Sigmoid colon (tissue), 7 donors: ENCODE measurements at places on chromosomes 7 and 10. TPM values are rescaled to one million over a fixed set of nuclear protein-coding genes. Genes with fewer than 3 reads are reported as not detected.

- H3K4me1 ChIP-seq, result peaks cover 29% of the 10 kb centered on the region
- no peak overlapping the region for H3K4me3 ChIP-seq
- DNase-seq, result peak; percentile 47
Measured at GRCh38 chr10:97538839-97539238, 33.7 kb upstream of the ANKRD2 start.

DNA sequence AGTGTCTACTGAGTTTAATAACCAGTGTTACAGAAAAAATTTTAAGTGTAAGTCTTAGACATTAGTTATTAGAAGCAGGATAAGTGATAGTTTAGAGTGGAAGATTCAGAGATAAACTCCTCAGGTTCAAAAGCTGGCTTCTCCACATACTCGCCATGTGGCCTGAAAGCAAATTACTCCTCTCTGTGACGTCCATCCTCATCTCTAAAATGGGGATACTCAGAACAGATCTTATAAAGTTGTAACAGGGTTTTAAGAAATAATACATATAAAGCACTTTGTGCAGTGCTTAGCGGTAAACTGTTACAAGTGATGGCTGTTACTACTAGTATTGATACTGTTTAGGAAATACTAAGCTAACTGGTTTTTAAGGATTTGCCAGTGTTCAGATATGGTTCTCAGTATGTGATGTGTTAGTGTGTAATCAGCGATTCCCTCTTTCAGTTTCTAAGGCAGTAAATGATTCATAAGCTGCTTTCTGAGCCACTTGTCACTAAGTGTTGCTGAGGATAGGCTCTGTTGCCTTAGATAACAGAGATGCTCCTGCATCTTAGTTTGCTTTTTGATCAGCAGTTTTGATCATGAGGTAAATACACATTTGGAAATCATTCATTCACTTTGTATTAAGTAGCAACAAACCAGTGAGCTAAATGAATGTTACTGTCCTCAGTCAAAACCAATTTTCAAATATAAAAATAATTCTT lies 58.7 kb downstream of the CYP51A1 start:
- H3K4me3 ChIP-seq, result no peak overlapping the region
- peaks cover 23% of the 10 kb centered on the region for H3K36me3 ChIP-seq
- H3K27me3 ChIP-seq, result no peaks in the 10 kb centered on the region
- H3K4me1 ChIP-seq, result no peaks in the 10 kb centered on the region

DNA sequence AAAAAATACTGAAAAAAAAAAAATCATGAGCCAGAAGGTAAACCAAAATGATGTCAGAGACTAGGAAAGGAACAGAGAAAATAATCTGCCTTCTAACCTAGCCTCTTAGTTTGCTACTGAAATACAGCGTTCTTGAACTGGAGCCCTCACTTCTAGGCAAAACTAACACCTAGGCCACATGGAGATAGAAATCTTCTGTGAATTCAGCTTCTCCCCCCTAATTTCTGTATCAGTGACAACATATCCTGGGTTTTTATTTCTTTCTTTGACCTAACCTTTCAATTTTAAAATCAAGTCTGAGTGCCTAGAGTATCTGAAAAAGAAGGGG lies 100.1 kb upstream of the GLCCI1 start:
- no peak overlapping the region for H3K4me3 ChIP-seq
- H3K4me1 ChIP-seq, result no peaks in the 10 kb centered on the region
- no peaks in the 10 kb centered on the region for H3K27me3 ChIP-seq
- H3K27ac ChIP-seq, result peak overlapping the region; percentile 17
- H3K36me3 ChIP-seq, result no peaks in the 10 kb centered on the region

DNA sequence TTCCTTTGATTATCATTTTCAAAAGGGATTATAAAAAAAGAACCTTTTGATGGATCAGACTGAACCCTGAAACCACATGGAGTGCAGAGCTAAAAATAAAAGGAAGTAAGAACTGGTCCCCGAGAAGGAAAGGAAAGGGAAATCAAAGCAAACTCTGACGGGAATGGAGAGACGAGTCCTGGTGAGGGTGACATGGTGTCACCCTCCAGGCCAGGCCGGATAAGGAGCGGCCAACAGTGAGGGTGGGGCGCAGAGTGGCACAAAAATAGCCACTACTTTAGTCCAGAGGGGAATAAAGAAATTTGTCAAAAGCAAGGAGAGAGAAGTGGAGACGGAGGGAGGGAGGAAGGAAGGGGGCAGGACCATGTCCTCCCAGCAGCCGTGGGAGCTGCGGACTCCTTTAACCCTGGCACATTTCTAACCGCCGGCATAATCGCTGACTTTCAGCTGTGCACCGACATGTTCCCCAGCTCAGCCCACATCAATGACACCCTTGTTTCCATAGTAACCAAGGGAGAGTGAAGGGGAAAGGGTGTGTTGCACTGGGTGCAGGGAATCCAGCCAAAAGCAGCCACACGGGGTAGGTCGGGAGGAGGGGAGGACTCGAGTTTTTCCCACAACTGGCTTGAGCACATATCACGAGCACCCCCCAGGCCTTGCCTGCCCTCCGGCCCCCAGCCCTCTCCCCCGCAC lies 29.7 kb downstream of the TRIM8 start:
- no peaks in the 10 kb centered on the region for H3K36me3 ChIP-seq
- DNase-seq, result peak; percentile 82
- no peaks in the 10 kb centered on the region for H3K27me3 ChIP-seq
- peak overlapping the region; percentile 69 for H3K27ac ChIP-seq
- H3K4me3 ChIP-seq, result peak overlapping the region; percentile 37

DNA sequence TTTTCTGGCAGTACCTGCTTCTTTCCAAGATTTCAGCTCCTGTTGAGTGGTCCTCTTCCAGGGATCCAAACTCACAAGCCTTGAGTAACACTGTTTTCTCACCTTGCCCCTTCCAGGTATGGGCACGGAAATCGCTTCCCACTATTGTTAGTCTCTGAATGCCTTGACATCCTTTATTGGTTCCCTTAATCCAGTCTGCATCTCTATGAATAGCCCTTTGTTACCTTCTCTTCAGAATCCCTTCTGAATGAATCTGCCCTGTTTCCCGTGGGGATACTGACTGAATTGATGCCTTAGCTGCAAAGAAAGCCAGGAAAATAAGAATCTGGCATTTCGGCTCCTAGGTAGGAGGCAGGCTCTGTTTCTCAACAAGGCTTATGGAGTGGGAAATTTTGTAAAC lies 467.7 kb downstream of the PLXNA4 start:
- no peak overlapping the region for H3K4me3 ChIP-seq
- H3K4me1 ChIP-seq, result no peaks in the 10 kb centered on the region
- no peak for DNase-seq

GRCh38 chr7:87935384-87935706 lies 1.3 kb downstream of the ADAM22 start:
- no peak overlapping the region for H3K27ac ChIP-seq
- DNase-seq, result no peak
- H3K27me3 ChIP-seq, result peaks cover 8% of the 10 kb centered on the region
- no peaks in the 10 kb centered on the region for H3K36me3 ChIP-seq
- H3K4me3 ChIP-seq, result peak overlapping the region; percentile 76

DNA sequence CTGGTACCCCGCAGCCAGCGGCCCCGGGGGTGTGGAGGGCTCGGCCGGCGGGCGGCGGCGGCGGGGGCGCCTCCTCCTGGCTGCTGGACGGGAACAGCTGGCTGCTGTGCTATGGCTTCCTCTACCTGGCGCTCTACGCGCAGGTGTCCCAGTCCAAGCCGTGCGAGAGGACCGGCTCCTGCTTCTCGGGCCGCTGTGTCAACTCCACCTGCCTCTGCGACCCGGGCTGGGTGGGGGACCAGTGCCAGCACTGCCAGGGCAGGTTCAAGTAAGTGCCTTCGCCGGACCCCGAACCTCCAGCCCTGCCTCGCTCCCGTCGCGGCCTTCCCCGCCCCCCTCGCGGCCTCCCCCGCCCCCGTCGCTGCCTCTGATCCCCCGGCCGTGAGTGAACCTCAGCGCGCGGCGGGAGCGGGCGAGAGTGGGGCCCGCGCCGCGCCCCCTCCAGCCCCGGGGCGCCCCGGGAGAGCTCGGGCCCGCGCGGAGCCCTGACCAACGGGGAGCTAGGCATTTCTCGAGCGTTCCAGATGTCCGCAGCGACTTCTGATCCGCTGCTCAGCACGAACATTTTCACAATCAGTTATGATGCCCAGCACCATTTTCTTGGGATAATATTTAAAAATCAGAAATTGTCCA lies 727 bp downstream of the ATRNL1 start:
- no peak for DNase-seq
- H3K4me3 ChIP-seq, result peak overlapping the region; percentile 49
- peaks cover 27% of the 10 kb centered on the region for H3K4me1 ChIP-seq
- peak overlapping the region; percentile 61 for H3K27ac ChIP-seq
- no peaks in the 10 kb centered on the region for H3K36me3 ChIP-seq
- H3K27me3 ChIP-seq, result no peaks in the 10 kb centered on the region

DNA sequence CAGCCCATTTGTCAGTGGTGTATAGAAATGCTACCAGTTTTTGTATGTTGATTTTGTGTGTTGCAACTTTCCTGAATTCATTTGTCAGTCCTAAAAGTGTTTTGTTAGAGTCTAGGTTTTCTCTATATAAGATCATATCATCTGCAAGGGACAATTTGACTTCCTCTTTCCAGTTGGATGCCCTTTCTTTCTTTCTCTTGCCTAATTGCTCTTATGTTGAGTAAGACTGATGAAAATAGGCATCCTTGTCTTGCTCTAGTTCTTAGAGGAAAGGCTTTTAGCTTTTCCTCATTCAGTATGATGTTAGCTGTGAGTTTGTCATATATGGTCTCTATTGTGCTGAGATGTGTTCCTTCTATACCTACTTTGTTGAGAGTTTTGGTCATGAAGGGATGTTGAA lies 161.7 kb upstream of the TPK1 start:
- no peaks in the 10 kb centered on the region for H3K36me3 ChIP-seq
- H3K27ac ChIP-seq, result no peak overlapping the region
- no peaks in the 10 kb centered on the region for H3K4me1 ChIP-seq
- DNase-seq, result no peak

GRCh38 chr10:89664203-89664602 lies 19.2 kb upstream of the PANK1 start:
- no peak overlapping the region for H3K4me3 ChIP-seq
- no peak for DNase-seq
- no peaks in the 10 kb centered on the region for H3K36me3 ChIP-seq
- H3K27ac ChIP-seq, result no peak overlapping the region
- H3K27me3 ChIP-seq, result no peaks in the 10 kb centered on the region

GRCh38 chr7:148850564-148850963 lies 33.5 kb downstream of the EZH2 start:
- no peaks in the 10 kb centered on the region for H3K4me1 ChIP-seq
- no peak overlapping the region for H3K27ac ChIP-seq
- H3K4me3 ChIP-seq, result no peak overlapping the region
- H3K36me3 ChIP-seq, result no peaks in the 10 kb centered on the region
- no peak for DNase-seq

DNA sequence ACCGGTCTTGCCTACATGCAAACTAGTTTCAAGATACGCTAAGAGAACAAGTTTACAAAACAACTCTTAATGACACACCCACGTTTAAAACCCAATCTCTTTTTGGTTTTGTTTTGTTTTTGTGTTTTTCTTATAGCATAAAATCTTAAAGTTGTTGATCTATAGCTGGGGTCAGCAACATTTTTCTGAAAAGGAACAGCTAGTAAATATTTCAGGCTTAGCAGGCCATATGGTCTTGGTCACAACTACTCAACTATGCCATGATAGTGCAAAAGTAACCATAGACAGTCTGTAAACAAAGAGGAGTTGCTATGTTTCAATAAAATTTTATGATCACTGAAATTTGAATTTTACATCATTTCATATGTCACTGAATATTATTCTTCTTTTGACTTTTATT lies 327.4 kb downstream of the AGMO start:
- no peak overlapping the region for H3K4me3 ChIP-seq
- no peaks in the 10 kb centered on the region for H3K36me3 ChIP-seq
- H3K4me1 ChIP-seq, result no peaks in the 10 kb centered on the region
- no peak for DNase-seq
- no peak overlapping the region for H3K27ac ChIP-seq

DNA sequence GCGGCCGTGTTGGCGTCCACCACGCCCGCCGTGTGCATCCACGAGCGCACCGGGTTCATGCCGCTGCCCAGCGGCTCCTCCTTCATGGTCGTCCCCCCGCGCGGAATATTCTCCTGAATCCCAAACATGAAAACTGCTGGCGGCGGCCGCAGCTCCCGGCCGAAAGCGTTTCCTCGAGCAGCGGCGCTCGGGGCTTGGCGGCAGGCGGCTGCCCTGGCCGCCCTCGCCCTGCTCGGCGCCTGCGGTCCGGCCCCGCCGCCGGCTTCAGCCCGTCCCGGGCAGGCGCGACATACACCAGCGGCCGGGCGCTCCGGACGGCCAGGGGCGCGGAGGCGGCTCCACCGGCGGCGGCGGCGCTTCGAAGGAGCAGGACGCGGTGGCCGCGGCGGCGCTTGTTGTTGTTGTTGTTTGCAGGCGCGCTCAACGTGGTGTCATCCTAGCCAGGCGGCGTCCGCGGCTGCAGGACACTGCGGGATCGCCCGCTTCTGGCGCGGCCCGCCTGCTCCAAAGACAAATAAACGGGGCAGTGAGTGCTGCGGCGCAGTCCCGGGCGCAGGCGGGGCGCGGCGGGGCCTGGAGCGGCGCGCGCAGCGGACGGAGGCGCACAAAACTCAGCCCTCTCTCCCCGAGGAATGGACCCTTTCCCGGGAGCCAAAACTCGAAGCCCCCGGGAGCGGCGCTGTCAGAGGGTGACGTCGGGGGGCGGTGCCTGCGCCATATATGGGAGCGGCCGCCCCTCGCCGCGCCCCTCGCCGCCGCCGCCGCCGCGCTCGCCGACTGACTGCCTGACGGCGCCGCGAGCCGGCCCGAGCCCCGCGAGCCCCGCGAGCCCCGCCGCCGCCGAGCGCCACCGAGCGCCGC lies at the start of gene EBF3:
TSS of gene EBF3 (minus strand) at position 634 of the 861 bp plus-strand sequence. CDS start at position 128, 506 bp downstream.
- H3K36me3 ChIP-seq, result no peaks in the 10 kb centered on the region
- peak within 1 kb of the TSS; percentile 64 for H3K27ac ChIP-seq
- DNase-seq, result peak; percentile 84
- H3K4me3 ChIP-seq, result peak within 1 kb of the TSS; percentile 54

- no peak overlapping the region for H3K4me3 ChIP-seq
- H3K27me3 ChIP-seq, result peaks cover 9% of the 10 kb centered on the region
- H3K4me1 ChIP-seq, result peaks cover 15% of the 10 kb centered on the region
- H3K27ac ChIP-seq, result no peak overlapping the region
Measured at GRCh38 chr10:47379445-47379785, 4.7 kb downstream of the ZNF488 start.

GRCh38 chr7:14738086-14738485 lies 164.5 kb downstream of the DGKB start:
- H3K4me1 ChIP-seq, result no peaks in the 10 kb centered on the region
- no peaks in the 10 kb centered on the region for H3K36me3 ChIP-seq
- no peaks in the 10 kb centered on the region for H3K27me3 ChIP-seq

CCDC201 gene
- total RNA-seq, result not detected

ITGB8 gene
- total RNA-seq, result 22.4 TPM

EBF3 gene
- total RNA-seq, result 4.8 TPM

TCF7L2 gene
- total RNA-seq, result 15.3 TPM

SUN3 gene
- total RNA-seq, result not detected

IFIT1B gene
- not detected for total RNA-seq

VSIR gene
- 46.7 TPM for total RNA-seq

ETV1 gene
- total RNA-seq, result 6.6 TPM

SMKR1 gene
- not detected for total RNA-seq

CCDC172 gene
- not detected for total RNA-seq

SPDYE2B gene
- not detected for total RNA-seq

NUTM2A gene
- total RNA-seq, result 2.1 TPM

MEPCE gene
- total RNA-seq, result 20.0 TPM
